ENCODE measurements at places on chromosomes 11 and 22.

- no peak for DNase-seq
Measured at GRCh38 chr11:73241300-73241699, 23.2 kb downstream of the P2RY2 start.

DNA sequence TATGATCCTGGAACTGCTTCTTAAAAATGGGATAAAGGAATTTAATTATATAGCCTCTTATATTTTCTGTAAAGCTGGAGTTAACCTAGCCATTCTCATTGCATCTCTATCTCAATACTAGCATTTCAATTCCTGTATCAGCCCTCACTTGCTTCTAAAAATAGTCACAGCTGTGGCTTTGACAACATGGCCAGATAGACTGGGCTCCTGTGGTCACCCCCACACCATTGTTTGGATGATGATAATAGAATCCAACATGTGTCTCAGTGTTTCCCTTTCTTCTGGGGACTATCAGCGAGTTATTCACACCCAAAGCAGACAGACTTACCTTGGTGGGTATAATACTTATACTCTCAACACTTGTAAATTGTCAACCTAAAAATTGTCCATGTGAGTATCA, 6.9 kb downstream of the VWA5A start:
- DNase-seq = no peak

GRCh38 chr22:29716814-29717545, 2.8 kb upstream of the CABP7 start:
- no peak for DNase-seq

GRCh38 chr11:13329670-13330356, 52.2 kb downstream of the BMAL1 start:
- no peak for DNase-seq

Data from stimulated activated CD8-positive, alpha-beta memory T cell treated with anti-CD3 and anti-CD28 coated beads, Interleukin-12 subunit alpha, Interleukin-12 subunit beta, amount 100 ng/mL, for 4 hours (primary cell).